ENCODE measurements at places on chromosomes 7 and 10.

DNA sequence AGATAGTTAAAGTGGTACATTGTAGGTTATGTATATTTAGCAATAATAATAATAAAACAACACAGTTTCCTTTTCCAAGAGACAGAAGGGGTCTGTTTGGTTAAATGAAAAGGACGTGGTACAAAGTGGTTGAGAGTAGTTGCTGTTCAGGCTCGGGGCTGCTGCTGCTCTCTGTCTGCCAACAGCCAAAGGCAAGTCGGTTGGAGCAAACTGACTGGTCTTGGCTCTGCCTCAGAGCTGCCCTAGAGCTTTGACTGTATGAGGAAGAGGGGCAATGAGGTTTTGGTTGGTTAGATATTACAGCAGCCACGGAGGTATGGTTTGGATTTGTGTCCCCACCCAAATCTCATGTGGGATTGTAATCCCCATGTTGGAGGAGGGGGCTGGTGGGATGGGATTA lies 95.3 kb downstream of the CACNB2 start:
- H3K27ac ChIP-seq: no peak overlapping the region
- peaks cover 3% of the 10 kb centered on the region for H3K4me1 ChIP-seq
- H3K36me3 ChIP-seq: no peaks in the 10 kb centered on the region

- no peak overlapping the region for H3K4me3 ChIP-seq
- H3K27me3 ChIP-seq: no peaks in the 10 kb centered on the region
- H3K36me3 ChIP-seq: no peaks in the 10 kb centered on the region
- H3K4me1 ChIP-seq: peaks cover 37% of the 10 kb centered on the region
- peak; percentile 81 for DNase-seq
Observed at GRCh38 chr10:29257106-29257783, 31.6 kb upstream of the LYZL1 start.

GRCh38 chr10:1738950-1739349 lies 1.6 kb upstream of the ADARB2 start:
- no peak overlapping the region for H3K4me3 ChIP-seq
- no peaks in the 10 kb centered on the region for H3K36me3 ChIP-seq
- H3K27me3 ChIP-seq: no peaks in the 10 kb centered on the region

GRCh38 chr10:100970914-100971811 lies 1.9 kb downstream of the SEMA4G start:
- H3K27ac ChIP-seq: peak overlapping the region; percentile 43
- H3K4me1 ChIP-seq: peaks cover 16% of the 10 kb centered on the region
- no peak for DNase-seq
- no peak overlapping the region for H3K4me3 ChIP-seq
- no peaks in the 10 kb centered on the region for H3K36me3 ChIP-seq

GRCh38 chr7:1694611-1695511 lies 24.8 kb downstream of the ELFN1 start:
- no peaks in the 10 kb centered on the region for H3K36me3 ChIP-seq
- no peaks in the 10 kb centered on the region for H3K4me1 ChIP-seq
- no peak overlapping the region for H3K4me3 ChIP-seq
- no peak overlapping the region for H3K27ac ChIP-seq
- peak; percentile 10 for DNase-seq

DNA sequence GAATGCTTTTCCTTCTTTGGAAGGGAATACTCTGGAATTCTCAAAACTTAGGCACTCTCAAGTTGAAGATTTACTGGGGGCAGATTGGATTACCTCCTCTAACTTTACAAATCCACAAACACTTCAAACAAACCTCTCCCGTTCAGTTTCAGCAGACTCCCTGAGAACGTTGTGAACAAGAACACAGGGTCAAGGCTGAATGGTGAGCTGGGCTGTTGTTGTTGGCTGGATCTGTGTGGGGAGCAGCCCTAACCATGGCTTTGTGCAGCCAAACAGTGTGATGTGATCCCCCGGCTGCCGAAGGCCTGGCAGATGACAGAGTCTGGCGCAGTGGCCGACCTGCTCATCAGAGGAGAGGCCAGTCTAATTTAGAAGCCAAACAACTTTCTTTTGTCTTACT lies 93.1 kb downstream of the BMPER start:
- H3K27me3 ChIP-seq: no peaks in the 10 kb centered on the region
- no peak overlapping the region for H3K4me3 ChIP-seq
- peak; percentile 64 for DNase-seq

GRCh38 chr10:87865241-87865881 lies 1.9 kb downstream of the PTEN start:
- DNase-seq: no peak
- no peaks in the 10 kb centered on the region for H3K36me3 ChIP-seq
- peak overlapping the region; percentile 97 for H3K27ac ChIP-seq
- no peaks in the 10 kb centered on the region for H3K27me3 ChIP-seq

DNA sequence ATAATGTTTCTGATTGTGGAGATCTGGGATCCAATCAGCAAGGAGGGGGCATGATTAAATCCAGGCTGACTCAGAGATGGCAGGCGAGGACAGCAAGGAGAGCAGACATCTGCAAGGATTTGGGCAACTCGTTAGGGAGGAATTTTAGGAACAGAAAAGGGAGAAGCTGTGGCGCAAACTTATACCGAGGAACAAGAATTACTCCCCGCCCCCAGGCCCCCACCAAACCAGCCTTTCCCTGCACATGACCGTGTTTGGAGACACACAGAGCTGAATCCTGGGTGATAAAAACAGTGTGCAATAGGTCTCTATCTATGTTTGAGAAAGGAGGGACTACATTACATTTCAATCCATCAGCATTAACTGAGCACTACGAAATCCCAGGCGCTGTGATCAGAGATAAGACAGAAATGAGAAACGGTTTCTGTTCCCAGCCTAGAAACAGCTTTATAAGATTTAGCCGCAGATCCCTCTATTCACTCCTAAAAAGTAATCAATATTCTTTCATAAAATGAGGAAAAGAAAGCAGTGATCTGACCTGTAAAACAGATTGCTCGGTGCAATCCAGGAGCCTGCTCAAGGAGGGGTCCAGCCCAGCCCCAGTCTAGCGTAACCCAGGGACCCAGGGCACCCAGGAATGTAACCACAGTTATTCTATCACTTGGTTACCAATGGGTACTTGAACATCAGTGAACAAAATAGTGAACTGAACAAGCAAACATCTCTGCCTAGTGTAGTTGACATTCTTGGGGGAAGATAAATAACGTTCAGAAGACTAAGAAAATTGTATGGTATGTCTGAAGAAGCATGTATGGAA lies 37.2 kb upstream of the RAPGEF5 start:
- H3K27me3 ChIP-seq: no peaks in the 10 kb centered on the region
- no peak overlapping the region for H3K4me3 ChIP-seq
- H3K36me3 ChIP-seq: no peaks in the 10 kb centered on the region
- no peak overlapping the region for H3K27ac ChIP-seq
- no peak for DNase-seq

- no peak overlapping the region for H3K27ac ChIP-seq
- no peaks in the 10 kb centered on the region for H3K36me3 ChIP-seq
- H3K4me1 ChIP-seq: no peaks in the 10 kb centered on the region
- DNase-seq: no peak
Observed at GRCh38 chr10:2744547-2745200, 322.7 kb upstream of the PFKP start.

DNA sequence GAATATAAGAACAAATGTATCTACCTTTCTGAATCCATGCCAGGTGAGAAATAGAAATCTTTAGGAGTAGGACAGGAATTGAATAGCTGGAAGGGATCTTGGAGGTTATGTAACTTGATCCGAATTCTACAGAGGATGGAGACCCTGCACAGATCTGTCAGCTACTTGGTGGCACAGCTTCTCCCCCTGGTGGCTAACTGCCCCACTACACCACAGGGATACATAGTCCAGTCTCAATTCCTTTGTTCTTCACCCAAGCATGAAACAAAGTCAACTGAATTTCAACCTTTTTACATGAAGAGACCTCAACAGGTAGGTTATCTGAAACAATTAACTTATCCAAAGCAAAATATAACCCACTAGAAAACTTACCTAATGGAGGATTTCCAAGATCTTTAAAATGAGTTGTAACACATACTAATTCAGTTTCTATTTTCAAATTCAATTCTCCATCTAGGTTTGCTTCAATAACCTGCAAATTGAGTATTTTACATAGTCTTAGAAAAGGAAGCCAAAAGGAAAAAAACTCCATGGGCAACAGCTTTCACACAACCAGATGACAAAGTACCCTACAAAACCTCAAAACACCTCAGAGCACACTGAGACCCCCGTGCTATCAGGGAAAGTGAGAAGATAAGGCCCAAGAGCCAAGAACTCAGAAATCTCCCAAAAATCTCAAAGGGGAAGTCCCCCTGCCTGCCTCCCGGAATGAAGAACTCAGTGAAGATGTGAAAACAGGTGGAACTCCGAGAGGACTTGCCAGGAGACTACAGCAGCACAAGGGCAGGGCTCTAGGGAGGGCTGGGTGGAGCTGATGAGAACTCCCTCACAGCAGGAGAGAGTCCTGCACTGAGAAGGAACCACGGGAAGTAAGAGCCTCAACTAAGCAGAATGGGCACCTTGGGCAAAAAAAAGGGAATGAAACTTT lies 10.3 kb downstream of the HUS1 start:
- no peak overlapping the region for H3K27ac ChIP-seq
- no peak for DNase-seq
- no peak overlapping the region for H3K4me3 ChIP-seq
- no peaks in the 10 kb centered on the region for H3K4me1 ChIP-seq

GRCh38 chr7:77327067-77327931 lies 88.8 kb downstream of the GSAP start:
- DNase-seq: no peak
- no peaks in the 10 kb centered on the region for H3K36me3 ChIP-seq
- peak overlapping the region; percentile 40 for H3K27ac ChIP-seq
- peaks cover 32% of the 10 kb centered on the region for H3K4me1 ChIP-seq
- H3K4me3 ChIP-seq: no peak overlapping the region

- peak overlapping the region; percentile 22 for H3K4me3 ChIP-seq
- peak; percentile 33 for DNase-seq
- H3K27ac ChIP-seq: no peak overlapping the region
- no peaks in the 10 kb centered on the region for H3K4me1 ChIP-seq
Observed at GRCh38 chr10:119817991-119818888, 54.4 kb downstream of the MCMBP start.

- no peaks in the 10 kb centered on the region for H3K4me1 ChIP-seq
- no peaks in the 10 kb centered on the region for H3K27me3 ChIP-seq
- H3K4me3 ChIP-seq: no peak overlapping the region
- H3K27ac ChIP-seq: peak overlapping the region; percentile 65
Observed at GRCh38 chr7:112422842-112423496, 27.3 kb upstream of the IFRD1 start.

DNA sequence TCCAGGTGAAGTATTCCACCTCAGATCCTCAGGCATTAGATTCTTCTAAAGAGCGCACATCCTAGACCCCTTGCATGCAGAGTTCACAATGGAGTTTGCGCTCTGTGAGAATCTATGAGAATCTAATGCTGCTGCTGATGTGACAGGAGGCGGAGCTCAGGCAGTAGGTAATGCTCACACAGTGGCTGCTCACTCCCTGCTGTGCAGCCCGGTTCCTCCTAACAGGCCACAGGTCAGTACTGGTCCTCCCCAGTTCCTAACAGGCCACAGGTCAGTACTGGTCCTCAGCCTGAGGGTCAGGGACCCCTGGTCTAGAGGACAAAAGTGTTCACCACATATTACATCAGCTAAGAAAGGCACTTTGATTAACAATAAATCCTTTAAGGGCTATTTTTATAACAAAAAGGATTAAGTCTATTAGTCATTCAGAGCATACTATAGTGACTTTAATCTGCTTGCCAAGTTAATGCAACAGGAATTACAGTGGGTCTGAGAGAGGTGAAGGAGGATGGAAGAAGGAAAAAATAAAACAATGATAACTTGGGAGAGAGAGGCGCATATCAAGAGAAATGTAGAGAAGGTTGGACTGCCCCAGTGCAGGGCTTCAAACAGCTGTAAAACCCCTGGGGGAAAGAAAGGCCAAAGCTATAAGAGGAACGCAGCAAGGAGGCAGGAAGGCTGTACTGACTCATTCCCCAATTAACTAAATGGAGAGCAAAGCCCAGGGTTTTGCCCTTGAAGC lies 49.2 kb downstream of the CUL2 start:
- no peaks in the 10 kb centered on the region for H3K4me1 ChIP-seq
- H3K36me3 ChIP-seq: no peaks in the 10 kb centered on the region

GRCh38 chr10:110918269-110918642 lies 724 bp downstream of the BBIP1 start:
- H3K4me3 ChIP-seq: peak overlapping the region; percentile 97
- DNase-seq: peak; percentile 90
- H3K27me3 ChIP-seq: no peaks in the 10 kb centered on the region
- peaks cover 24% of the 10 kb centered on the region for H3K4me1 ChIP-seq
- H3K27ac ChIP-seq: peak overlapping the region; percentile 98

DNA sequence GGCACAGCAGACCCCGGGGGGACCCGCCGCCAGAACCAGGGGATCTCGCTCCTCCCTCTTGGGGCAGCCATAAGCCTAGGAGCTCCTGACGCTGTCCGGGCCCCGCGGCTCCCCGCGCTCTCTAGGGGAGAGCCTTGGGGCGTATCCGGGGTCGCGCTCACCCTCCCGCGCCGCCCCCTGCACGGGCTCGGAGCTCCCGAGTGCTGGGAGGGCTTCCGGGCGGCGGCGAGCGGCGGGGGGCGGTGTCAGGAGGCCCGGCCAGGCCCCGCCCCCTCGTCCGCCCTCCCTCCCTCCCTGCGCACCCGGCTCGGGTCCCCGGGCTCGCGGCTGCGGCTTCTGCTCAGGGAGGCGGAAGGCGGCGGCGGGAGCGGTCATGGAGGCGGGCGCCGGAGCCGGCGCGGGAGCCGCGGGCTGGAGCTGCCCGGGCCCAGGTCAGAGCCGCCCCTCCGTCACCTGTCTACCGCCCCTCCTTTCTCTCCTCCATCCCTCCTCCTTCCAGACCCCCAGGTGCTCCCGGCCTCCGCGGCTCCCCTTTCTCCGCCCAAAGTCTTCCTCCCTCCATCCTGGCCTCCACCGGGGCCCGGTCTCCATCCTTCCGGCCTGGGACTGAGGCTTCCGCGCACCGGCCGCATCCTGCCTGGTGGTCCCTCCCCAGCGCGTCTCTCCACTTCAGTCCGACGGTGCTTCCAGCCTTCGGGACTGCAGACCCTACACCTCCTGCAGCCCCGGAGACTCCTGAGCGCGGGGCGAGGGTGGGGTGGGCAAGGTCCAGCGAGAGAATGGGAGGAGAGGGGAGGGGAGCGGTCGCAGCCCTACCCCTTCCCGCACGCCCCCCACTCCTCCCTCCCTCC lies at the start of gene CCDC136:
CCDC136 (plus strand) TSS at position 848 of the 851 bp plus-strand sequence. CDS start 444 bp downstream, outside the sequence.
- H3K27ac ChIP-seq: no peak within 1 kb of the TSS
- H3K27me3 ChIP-seq: no peaks in the 10 kb centered on the region
- H3K36me3 ChIP-seq: no peaks in the 10 kb centered on the region
- H3K4me3 ChIP-seq: peak within 1 kb of the TSS; percentile 48
- peaks cover 25% of the 10 kb centered on the region for H3K4me1 ChIP-seq

DNA sequence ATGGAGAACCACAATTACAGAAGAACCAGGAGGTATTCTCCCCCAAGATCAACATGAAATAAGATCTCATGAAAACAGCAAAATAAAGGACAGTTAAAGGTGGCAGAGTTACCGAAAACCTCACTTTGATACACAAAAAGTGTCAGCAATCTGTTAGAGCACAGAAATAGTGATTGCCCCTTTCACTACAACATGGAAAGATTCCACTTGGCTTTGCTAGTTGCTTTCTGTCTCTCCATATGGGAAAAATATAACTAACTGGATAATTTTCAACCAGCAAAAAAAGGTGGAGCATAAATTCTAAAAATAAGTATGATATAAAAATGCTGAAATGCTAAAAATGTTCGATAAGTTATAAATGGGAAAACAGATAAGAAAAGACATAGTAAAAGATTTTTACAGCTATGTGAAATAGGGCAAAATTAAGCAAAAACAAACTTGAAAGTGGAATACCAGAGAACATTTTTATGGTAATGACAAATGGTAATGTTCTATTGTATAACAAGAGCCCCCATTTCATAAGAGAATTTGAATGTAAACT lies 90.2 kb downstream of the GPR85 start:
- H3K36me3 ChIP-seq: no peaks in the 10 kb centered on the region
- no peaks in the 10 kb centered on the region for H3K27me3 ChIP-seq
- H3K4me3 ChIP-seq: no peak overlapping the region
- no peak overlapping the region for H3K27ac ChIP-seq
- DNase-seq: no peak
- H3K4me1 ChIP-seq: no peaks in the 10 kb centered on the region

All from tibial nerve (tissue), 4 donors.